ENCODE measurements at places on chromosomes 11 and 22. TPM values are rescaled to one million over a fixed set of nuclear protein-coding genes. Genes with fewer than 3 reads are reported as not detected.

GRCh38 chr22:50568626-50569025 lies 5.9 kb upstream of the SYCE3 start:
- peaks cover 4% of the 10 kb centered on the region for H3K4me1 ChIP-seq
- H3K4me3 ChIP-seq = no peak overlapping the region

The HEPHL1 gene
- total RNA-seq = not detected

DNA sequence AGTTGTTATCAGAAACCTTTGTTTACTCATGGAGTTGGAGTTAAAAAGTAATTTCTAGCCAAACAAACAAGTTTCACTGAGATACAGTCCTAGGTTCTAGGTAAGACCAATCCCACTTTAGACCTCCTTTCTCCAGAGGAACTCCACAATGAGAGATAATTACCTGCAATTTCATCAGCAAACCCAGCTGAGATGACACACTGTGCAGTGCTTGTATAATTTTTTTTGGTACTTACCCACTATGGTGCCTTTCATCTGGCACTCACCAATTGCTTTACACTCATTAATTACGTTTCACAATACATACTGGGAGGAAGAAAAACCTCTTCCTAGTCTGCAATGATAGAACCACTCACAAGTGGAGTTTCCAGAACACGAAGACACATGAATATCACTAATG lies 1.8 kb upstream of the MUC15 start:
- H3K27me3 ChIP-seq = no peaks in the 10 kb centered on the region
- H3K27ac ChIP-seq = no peak overlapping the region
- no peak for DNase-seq
- no peaks in the 10 kb centered on the region for H3K4me1 ChIP-seq
- H3K36me3 ChIP-seq = no peaks in the 10 kb centered on the region
- no peak overlapping the region for H3K4me3 ChIP-seq

The SCUBE2 gene
- 3.1 TPM for total RNA-seq

The ZNF215 gene
- 0.63 TPM for total RNA-seq

- H3K27ac ChIP-seq = no peak overlapping the region
- no peak for DNase-seq
- H3K4me1 ChIP-seq = peaks cover 29% of the 10 kb centered on the region
- no peaks in the 10 kb centered on the region for H3K27me3 ChIP-seq
- peak overlapping the region; percentile 98 for H3K4me3 ChIP-seq
- H3K36me3 ChIP-seq = no peaks in the 10 kb centered on the region
These were observed 499 bp downstream of the LRRC56 start for GRCh38 chr11:537622-538430.

The C11orf65 gene
- not detected for total RNA-seq

The NFRKB gene
- 36.0 TPM for total RNA-seq

Data from tibial nerve (tissue), 4 donors.